A172 (cell line): ENCODE measurements at places on chromosomes 3 and 15. TPM values are rescaled to one million over a fixed set of nuclear protein-coding genes. Genes with fewer than 3 reads are reported as not detected.

DNA sequence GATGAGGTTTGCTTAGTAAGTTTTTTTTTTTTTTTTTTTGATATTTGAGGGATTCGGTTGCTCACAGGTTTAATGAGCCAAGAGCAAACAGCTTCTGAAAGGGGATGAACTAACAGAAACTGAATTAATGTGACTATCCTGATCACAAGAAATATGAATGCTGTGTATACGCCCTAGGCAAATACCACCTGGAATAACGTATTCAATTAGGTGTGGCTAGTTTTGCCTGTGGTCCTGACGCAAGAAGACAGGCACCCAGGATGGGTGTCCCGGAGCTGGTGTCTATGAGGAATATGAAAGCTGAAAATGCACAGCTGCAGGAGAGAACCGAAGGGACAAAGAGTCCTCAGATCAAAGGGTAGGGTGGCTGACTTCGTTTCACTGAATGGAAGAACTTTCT lies 14.6 kb downstream of the LSG1 start:
- DNase-seq, result no peak

GRCh38 chr15:33612721-33613304 lies 302.0 kb downstream of the RYR3 start:
- no peak for DNase-seq

GRCh38 chr3:11220230-11220629 lies 52.0 kb upstream of the ATG7 start:
- no peak for DNase-seq

GRCh38 chr3:72175296-72175858 lies 390.4 kb upstream of the PROK2 start:
- no peak for DNase-seq

Gene CFAP100
- not detected in 2 replicates for total RNA-seq

Gene RTP3
- total RNA-seq, result not detected in 2 replicates

DNA sequence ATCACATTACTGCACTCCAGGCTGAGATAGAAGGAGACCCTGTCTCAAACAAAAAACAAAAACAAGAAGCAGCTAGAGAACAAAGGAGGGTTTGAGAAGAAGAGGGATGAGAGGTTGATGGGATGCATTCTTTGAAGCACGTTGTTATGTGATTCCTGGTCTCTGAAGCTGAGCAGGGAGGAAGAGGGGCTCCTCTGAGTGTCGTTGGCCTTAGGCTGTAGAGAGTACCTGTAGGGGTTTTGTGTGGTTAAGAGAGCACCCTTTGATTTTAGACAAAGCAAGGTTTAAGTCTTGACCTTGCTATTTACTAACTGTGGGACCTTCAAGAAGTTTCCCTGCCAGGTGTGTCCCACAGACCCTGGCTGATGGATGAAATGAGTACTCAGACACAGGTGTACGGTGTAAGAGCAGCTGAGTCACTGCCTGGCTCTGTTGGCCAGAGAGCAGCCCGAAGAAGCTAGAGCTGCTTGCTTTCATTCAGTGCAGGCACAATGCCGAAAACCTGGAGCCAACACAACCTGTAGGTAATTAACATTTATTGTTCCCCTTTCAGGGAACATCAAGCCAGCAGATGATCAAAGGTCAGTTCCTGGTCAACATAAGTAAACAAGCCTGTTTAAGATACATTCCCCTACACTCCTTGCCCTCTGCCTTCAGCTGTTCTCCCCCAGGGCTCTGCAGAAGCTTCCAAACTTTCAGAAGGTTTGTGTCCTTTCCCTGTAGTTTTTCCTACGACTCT lies 67.2 kb downstream of the LRRK1 start:
- no peak for DNase-seq

- DNase-seq, result no peak
Measured at GRCh38 chr3:196141052-196141865, 59.4 kb upstream of the TFRC start.

Gene REC114
- total RNA-seq, result not detected in 2 replicates

GRCh38 chr3:39727415-39727814 lies 82.0 kb upstream of the MYRIP start:
- DNase-seq, result no peak

Gene RLBP1
- total RNA-seq, result not detected in 2 replicates

DNA sequence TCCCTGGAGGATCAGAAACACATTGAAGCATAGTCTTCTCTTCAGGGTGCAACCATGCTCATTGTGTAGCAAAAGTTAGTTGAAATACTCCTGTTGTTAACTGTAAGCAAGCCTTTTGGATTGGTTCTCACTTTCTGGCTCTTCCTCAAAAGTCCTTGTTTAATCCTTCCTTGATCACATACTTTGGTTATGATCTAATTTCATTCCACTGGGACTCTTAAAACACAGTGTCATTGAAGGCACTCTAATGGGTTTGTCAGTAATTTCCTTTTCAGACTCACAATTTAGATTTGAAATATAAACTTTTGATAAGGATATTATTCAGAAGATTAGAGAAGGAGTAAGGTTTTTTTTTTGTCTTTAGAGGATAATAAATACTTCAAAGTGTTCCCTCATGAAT lies 451.7 kb upstream of the SGO1 start:
- peak; percentile 42 for DNase-seq

Gene ALG1L2
- total RNA-seq, result not detected in 2 replicates

Gene SLC22A14
- not detected in 2 replicates for total RNA-seq

Gene TMEM40
- 2.9 TPM in 1 of 2 replicates, not detected in the other for total RNA-seq

DNA sequence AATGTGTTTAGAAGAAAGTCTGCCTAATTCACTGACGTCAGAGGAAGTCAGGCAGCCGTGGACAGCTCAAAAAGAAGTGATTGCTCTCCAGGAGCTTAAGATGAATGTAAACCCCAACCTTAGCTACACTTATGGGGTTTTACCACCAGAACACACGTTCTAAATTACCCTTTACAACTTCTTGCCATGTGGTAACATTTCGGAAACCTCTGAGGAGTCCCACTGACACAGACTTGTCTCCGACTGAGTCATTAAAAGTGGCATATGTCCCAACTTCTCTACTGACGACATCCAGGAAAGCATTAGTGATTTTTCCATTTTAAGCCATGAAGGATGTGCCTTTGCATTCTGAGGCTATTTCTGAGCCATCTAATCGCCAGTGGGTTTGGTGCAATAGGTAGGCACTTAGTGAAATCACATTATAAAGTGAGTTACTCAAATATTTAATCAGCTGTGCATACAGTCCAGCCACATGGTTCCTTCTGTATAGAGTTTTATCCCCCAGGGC lies 32.4 kb downstream of the C2CD4A start:
- peak; percentile 49 for DNase-seq

GRCh38 chr3:38257583-38257982 lies 8.0 kb upstream of the SLC22A13 start:
- peak; percentile 53 for DNase-seq

Gene RAB43
- total RNA-seq, result 19.8 and 25.3 TPM in 2 replicates

Gene IFT122
- total RNA-seq, result 21.5 and 22.3 TPM in 2 replicates

GRCh38 chr3:56694867-56695683 lies 12.0 kb upstream of the TASOR start:
- DNase-seq, result no peak

DNA sequence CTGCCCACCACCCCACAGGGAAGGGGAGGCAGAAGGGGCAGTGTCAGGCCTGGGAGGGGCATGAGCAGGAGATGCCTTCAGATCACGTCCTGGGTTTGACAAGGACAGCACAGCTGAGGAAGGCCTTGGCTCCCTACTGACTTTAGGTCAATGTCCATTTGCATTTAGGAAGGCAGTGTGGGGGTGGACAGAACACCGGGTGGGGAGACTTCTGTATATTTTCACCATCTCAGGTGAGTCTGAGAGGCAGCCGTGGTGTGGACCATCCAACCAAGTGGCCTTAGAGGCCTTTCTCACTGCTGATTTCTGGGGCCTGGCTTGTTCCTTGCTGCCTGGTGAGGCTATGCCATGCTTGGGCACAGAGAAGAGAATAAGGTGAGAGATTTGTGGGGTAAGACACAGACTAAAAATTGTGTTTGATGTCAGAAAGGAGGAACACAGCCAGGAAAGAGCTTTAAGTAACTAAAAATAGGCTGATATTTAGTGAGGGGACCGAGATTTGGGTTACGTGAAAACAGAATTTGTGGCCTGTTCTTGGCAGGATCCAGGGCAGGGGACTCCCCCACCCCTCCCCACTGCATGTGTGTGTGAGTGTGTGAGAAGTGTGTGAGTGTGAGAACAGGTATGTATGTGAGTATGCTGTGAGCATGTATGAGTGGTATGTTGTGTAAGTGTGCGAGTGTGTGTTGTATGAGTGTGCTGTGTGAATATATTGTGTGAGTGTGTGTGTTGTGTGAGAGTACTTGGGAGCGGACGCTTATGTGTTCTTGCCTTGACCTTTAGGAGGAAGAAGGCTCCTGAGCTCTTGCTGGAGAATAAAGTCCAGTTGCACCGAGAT lies 11.8 kb upstream of the PLA2G4E start:
- DNase-seq, result no peak

GRCh38 chr15:63362196-63362595 lies 19.4 kb downstream of the CA12 start:
- no peak for DNase-seq

GRCh38 chr15:92662762-92663161 lies 7.2 kb upstream of the FAM174B start:
- no peak for DNase-seq

DNA sequence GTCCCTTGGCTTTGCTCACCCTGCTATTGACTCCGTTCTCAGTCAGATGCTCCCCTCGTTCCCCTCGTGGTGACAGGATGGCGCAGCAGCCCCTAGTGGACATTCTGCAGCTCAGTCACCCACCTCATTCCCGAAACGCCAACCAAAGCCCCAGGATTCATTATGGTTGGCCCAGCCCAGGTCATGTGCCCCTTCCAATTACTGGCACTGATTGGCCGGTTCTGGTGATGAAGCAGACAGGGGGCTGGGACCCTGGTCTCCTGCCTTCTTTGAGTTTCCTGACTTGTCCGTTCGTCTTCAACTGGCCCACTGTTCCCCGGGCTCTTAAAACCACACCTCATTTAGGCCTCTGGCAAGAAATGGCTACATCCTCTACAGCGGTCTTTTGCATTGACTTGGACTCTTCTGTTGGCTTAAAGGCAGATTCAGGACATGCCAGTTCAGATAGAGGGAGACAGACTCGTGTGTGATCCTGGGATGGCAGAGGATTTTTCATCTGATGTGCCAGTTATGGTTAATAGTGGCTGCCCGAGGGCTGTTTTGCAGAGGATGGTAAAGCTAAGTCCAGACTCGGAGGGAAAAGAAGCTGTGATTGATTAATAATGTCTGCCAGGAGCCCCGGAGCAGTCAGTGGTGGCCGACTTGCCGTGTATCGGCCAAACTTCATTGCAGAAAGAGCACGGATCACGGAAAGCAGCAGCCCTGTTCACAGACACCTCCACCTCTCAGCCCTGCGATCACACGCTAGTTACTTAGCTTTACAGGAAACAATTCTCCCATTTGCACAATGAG lies 37.8 kb downstream of the LSM3 start:
- DNase-seq, result no peak

DNA sequence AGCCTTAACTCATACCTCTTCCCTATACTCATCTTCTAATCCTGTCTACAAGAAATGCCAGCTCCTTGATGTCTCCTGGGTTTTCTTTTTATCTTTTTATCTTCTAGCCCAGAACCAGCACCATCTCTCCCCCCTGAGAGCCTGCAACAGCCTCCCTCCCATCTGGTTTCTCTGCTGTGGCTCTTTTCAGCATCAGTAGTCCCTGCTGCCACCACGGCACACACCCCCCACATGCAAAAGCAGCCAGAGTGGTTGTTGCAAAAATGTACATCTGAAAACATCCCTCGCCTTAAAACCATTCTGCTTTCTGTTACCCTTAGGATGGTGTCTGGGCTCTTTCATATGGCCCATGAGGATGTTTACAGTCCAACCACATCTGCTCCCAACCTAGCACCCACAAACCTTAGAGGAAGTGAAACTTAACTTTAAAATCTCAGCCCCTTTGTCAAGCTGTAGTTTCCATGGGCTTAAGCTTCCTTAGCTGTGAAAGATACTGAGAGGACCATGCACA lies 775 bp downstream of the TTC21A start:
- DNase-seq, result no peak

Gene CCR3
- total RNA-seq, result not detected in 2 replicates

DNA sequence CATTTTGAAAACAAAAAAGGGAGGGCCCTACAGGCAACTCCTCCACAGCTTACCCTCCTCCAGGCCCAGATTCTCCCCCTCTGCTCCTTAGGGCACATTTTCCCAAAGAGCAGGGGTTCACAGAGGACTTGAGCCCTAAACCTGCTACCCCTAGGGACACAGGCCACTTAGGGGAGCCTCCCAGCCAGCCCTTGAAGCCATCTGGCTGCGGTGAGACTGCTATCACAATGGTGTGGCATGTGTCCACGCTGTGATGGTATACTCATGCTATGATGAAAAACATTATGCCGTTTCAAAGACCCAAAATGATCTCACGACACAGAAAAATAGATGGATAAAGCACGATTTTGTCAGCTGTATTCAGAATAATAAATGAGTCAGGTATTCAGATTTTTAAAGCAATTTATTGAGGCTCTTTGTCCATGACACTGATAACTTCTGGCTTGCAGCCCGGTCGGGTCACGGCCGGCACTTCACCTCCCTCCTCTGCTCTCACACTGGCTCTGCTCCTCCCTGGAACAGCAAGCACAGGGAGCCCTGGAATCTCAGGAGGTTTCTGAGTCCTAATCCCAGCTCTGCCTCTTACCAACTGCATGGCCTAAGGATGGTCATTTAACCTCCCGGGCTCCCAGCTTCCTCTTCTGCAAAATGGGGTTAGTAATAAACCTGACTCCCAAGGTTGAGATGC lies 115.3 kb downstream of the MEGF11 start:
- no peak for DNase-seq

Gene PDZRN3
- not detected in 2 replicates for total RNA-seq

DNA sequence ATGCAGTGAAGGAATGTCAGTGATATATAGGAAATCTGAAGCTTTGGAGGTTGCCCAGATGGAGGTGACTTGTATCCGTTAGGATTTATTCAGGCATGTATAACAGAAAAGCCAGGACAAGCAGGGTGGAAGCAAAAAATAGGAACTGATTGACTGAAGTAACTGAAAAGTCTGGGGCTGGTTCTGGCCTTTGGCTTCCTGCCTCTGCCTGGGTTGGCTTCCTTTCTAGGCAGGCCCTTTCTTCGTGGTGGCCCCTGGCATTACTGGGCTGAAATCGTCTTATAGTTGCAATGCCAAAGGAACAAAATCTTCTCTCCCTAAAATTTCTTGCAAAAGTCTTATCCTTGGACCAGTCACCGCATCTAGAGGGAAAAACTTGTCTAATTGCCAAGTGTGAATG lies 386.1 kb downstream of the PTPRG start:
- no peak for DNase-seq

Gene ADGRG7
- not detected in 2 replicates for total RNA-seq

DNA sequence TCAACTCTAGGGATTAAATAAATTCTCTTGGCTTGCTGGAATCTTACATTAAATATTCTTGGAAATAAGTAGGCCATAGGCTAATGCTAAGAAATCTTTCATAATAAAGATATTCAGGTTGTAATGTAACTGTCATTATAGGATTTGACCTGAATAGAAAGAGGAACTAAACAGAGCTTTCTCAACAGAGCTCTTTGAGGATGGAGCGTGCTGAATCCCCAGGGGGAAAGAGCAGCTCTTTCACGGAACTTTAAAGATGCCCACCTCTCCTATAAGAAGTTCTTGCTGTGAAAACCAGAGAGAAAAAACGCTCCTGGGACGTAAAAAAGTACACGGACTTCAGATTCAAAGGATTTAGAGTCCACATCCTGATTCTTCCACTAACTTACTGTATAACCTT lies 77.9 kb downstream of the NTRK3 start:
- DNase-seq, result no peak

Gene ADIPOQ
- not detected in 2 replicates for total RNA-seq
